ENCODE measurements at places on chromosomes 6 and 20.

- no peak for DNase-seq
These were observed 94.4 kb downstream of the NCR2 start for GRCh38 chr6:41429506-41430504.

DNA sequence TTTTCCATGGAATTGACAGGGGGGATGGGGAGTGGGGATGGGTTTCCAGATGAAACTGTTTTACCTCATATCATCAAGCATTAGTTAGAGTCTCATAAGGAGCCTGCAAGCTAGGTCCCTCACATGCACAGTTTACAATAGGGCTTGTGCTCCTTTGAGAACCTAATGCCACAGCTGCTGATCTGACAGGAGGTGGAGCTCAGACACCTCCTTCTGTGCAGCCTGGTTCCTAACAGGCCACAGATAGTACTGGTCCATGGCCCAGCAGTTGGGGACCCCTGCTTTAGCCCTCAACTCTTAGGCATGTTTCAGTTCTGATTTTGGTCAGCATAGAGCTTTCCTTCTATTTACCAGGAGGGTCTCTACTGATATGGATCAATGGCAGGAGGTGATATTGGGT lies 251.6 kb downstream of the LAMA2 start:
- DNase-seq, result no peak

GRCh38 chr6:44201200-44201599 lies 15.5 kb upstream of the MYMX start:
- no peak for DNase-seq

- no peak for DNase-seq
These were observed 19.0 kb downstream of the CEP250 start for GRCh38 chr20:35474303-35474871.

Data from CD4-positive, alpha-beta memory T cell (primary cell).